Lung (tissue), 17 donors: ENCODE measurements at places on chromosomes 12 and 14. TPM values are rescaled to one million over a fixed set of nuclear protein-coding genes. Genes with fewer than 3 reads are reported as not detected.

The FOS gene
- 63.7 TPM for total RNA-seq

The LRRC43 gene
- 10.7 TPM for total RNA-seq

The KRT75 gene
- not detected for total RNA-seq

The UBE3B gene
- 38.7 TPM for total RNA-seq

The SIX1 gene
- total RNA-seq, result 5.0 TPM

The MYF5 gene
- total RNA-seq, result not detected

The REP15 gene
- 2.1 TPM for total RNA-seq

The SERPINA12 gene
- not detected for total RNA-seq

The GPX2 gene
- total RNA-seq, result not detected

The PRICKLE1 gene
- total RNA-seq, result 12.7 TPM

The RIN3 gene
- total RNA-seq, result 28.1 TPM

The STXBP6 gene
- total RNA-seq, result 42.5 TPM

The ENDOU gene
- 0.31 TPM for total RNA-seq

The FAM90A1 gene
- total RNA-seq, result 0.14 TPM

The KRT6A gene
- 0.65 TPM for total RNA-seq

The SERPINA3 gene
- 408 TPM for total RNA-seq

The AMIGO2 gene
- 17.7 TPM for total RNA-seq

The GPR137C gene
- 0.71 TPM for total RNA-seq

The PRH2 gene
- total RNA-seq, result not detected

The ITPR2 gene
- total RNA-seq, result 43.0 TPM

The SMIM41 gene
- total RNA-seq, result 6.5 TPM

The TAS2R7 gene
- total RNA-seq, result not detected

The TAMALIN gene
- total RNA-seq, result 31.4 TPM

The TRIP11 gene
- 47.9 TPM for total RNA-seq

The HIP1R gene
- total RNA-seq, result 56.3 TPM

The NRXN3 gene
- total RNA-seq, result 6.7 TPM

The L2HGDH gene
- 4.6 TPM for total RNA-seq

The MDM2 gene
- total RNA-seq, result 114 TPM

The CCDC184 gene
- 3.0 TPM for total RNA-seq

The FAM186B gene
- 0.54 TPM for total RNA-seq

The PMCH gene
- total RNA-seq, result not detected

The DIP2B gene
- 26.1 TPM for total RNA-seq

The WDR20 gene
- 30.7 TPM for total RNA-seq

The IL22 gene
- total RNA-seq, result not detected

The GRIN2B gene
- 0.25 TPM for total RNA-seq

The GLT8D2 gene
- 7.3 TPM for total RNA-seq

The CCDC60 gene
- total RNA-seq, result 4.7 TPM

The VWF gene
- total RNA-seq, result 285 TPM

The TNS2 gene
- 56.7 TPM for total RNA-seq

The GYS2 gene
- total RNA-seq, result not detected

The ACOT6 gene
- not detected for total RNA-seq

The OAS1 gene
- 15.8 TPM for total RNA-seq

The COA8 gene
- 39.4 TPM for total RNA-seq

The TMTC1 gene
- 4.0 TPM for total RNA-seq

The BICD1 gene
- 18.9 TPM for total RNA-seq
